Femur (tissue), 1 donor: ENCODE measurements at places on chromosomes 16 and 17.

DNA sequence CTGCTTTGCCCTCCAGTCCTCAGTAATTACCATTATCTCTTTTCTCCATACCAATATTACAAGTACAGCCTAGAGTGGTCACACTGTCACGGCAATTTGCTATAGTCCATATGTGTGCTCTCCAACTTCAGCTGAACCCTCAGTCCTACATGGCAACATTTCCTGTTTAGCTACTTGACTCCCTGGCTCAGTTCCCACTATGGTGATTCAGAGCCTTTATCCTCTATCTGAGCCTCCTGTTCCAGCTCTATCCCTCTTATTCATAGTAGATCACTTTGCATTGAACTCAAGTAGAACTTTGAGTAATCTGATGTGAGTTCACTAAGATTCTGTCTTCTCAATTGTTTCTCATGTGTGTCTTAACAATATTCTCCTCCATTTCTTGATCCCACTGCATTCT, 43.7 kb upstream of the GOSR1 start:
- no peak for DNase-seq

GRCh38 chr17:33433581-33433980, 140.5 kb upstream of the ASIC2 start:
- DNase-seq, result no peak

DNA sequence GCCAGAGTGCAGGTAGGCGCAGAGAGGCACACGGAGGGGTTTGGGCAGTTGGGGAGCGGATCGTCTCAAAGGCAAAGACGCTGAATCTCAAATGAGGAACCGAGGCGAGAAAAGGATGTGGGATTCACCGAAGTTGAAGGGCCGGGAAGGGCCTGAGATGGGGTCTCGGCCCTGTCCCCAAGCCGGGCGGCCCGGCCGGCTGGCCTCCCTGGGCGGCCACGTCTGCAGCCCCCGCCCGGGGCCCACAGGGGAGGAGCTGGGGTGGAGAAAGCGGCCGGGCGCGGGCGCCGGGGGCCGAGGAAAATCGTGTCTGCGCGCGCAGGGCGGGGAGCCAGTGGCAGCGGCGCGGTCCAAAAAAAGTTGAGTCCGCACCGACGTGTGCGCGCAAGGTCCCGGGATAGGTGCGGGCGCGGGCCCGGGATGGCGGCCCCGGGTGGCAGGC, 458 bp downstream of the SLC12A4 start:
- DNase-seq, result peak; percentile 77

- no peak for DNase-seq
These were observed 34.4 kb downstream of the WDR59 start for GRCh38 chr16:74950511-74950910.

DNA sequence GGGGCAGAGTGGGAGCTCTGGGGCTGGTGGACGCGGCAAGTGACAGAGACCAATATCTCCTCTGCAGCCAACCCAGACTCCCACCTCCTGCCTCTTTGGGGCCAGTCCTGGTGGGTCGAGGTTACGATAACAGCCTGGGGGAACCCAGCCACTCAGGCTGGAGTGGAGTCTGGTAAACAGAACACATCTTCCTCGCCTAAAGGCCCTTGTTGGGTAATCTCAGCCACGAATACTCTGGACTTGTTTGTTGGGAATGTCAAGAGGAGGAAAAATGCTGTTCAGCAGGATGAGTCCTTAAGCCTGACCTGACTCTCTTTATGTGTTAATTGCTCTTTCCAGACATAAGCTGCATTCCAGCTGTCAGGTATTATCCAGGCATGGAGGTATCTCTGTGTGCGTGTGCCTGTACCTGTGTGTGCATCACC, 8.0 kb upstream of the SPNS2 start:
- DNase-seq, result no peak

- no peak for DNase-seq
These were observed 216.9 kb downstream of the HAPSTR1 start for GRCh38 chr16:9308356-9308801.

DNA sequence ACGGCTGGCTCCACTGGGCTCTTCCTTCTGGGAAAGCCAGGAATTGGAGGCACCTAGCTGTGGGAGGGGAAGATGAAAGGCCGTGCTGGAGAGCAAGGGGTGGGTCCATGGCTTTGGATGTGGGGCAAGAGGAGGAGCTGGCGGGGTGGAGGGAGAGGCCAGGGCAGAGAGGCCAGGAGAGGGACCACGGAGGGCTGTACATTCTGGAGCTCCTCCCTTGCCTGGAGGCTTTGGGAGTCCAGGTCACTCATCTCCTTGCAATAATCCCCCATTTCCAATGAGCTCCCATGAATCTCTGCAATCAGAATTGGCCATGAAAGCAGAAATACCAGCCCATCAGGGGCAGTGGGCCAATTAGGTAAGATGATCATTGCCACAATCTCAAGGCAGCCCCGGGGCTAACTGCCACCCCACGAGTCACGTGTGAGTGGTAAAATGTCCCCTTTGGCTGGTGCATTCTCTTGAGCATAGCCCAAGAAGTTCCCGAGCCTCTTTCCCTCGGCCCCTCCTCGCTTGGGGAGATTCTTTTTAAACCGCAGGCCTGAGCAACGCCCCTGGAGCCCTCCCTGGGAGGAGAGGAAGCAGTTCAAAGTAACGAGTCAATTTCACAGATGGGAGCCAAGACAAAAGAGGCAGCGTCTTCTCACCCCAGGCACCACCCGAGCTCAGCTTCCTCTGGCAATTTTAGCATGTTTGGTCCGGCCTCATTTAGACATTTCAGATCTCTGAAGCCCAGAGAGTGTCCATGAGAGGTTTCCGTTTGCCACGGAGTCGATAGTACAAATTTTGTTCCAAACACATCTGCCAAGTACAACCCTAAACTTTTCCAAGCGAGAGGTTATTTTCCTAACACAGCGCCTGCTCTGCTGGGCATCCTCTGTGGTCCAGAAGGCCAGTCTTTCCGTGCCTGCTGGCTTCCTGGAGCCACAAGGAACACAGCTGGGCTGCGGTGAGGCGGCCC, 13.4 kb downstream of the RTN4RL1 start:
- DNase-seq, result peak; percentile 74

GRCh38 chr17:48002916-48003416, 32.1 kb downstream of the CDK5RAP3 start:
- no peak for DNase-seq

GRCh38 chr16:31572821-31573220, 45.1 kb downstream of the AHSP start:
- no peak for DNase-seq

- no peak for DNase-seq
These were observed 214.3 kb upstream of the CDH11 start for GRCh38 chr16:65336160-65336559.

DNA sequence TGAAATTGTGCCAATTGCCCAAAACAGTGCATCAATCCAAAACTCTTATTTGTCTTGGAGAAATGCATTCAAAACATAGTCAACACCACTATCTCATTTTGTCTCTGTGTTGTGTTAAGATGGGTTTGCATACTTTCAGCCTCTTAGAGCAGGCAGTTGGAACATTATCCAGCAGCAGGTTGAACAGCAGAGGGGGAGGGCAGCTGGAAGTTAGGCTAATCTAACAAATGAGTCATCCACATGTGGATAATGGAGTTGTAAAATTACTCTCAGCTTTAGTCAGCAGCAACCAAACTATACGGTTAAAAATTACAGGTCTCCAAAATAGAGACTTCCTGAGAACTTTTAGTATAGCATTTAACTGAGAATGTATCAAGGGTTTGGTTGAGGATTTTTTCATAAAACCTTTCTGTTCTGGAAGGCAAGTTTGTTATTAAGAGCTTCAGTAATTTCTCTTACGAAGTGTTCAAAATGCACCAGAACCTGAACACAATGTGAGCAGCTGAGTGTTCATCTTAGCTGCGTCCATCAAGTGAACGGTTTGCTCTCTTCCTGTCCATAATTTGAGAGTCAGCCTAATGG, 46.3 kb downstream of the PRKCA start:
- no peak for DNase-seq

DNA sequence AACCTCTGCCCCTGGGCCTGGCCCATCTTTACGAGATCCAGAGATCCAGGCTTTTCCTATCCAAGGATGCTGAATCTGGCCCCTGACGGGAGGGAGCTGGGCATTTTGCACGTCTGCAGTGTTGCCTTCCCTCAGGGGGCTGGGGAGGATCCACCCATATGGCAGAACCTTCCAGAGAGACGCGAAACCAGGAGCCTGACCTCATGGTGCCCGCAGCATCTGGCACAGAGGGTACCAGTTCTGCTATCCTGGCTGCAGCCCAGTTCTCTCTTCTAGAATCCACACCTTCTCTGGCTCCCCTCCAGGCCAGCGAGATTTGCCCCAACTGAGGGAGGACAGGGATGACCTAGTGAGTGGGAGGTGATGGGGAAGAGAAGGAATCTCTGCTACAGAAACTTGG, 20.5 kb upstream of the ZNF652 start:
- DNase-seq, result no peak

- DNase-seq, result no peak
These were observed 214.0 kb downstream of the NTN1 start for GRCh38 chr17:9235346-9235745.

DNA sequence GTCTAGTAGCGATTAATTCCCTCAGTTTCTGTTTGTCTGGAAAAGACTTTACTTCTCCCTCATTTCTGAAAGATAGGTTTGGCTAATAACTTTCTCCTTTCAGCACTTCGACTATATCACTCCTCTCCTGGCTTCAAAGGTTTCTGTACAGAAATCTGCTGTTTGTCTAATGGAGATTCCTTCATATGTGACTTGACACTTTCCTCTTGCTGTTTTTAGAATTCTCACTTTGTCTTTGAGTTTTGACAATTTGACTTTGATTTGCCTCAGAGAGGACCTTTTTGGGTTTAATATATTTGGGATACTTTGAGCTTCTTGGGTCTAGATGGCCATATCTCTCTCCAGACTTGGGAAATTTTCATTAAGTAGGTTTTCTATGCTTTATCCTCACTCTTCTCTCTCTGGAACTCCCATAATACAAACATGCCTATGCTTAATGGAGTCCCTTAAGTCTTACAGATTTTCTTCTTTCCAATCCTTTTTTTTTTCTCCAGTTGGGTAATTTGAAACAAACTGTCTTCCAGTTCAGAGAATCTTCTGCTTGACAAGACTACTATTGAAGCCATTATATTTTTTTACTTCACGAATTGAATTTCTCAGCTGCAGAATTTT, 7.8 kb upstream of the PRSS21 start:
- no peak for DNase-seq

- DNase-seq, result no peak
These were observed 39.3 kb downstream of the ARHGAP27 start for GRCh38 chr17:45393411-45393810.

- no peak for DNase-seq
These were observed 29.4 kb downstream of the OR1D5 start for GRCh38 chr17:3033741-3034577.

DNA sequence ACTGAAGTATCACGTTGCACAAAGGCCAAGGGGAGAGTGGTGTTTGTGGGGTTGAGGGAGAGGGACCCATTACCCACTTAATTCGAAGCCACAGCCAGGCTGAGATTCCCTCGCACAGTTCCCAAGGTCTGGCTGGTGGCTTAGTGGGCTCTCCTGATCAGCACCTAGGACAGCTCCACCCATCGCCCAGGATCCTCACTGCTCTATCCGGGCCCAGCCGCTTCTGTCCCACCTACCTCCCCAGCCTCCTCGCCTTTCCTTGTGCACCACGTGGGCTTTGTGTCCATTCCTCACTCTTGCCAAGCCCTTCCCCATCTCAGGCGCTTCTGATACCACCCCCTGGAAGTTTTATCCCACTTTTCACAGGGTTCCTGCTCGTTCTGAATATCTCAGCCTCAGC, 163.5 kb downstream of the CCT6B start:
- peak; percentile 45 for DNase-seq

DNA sequence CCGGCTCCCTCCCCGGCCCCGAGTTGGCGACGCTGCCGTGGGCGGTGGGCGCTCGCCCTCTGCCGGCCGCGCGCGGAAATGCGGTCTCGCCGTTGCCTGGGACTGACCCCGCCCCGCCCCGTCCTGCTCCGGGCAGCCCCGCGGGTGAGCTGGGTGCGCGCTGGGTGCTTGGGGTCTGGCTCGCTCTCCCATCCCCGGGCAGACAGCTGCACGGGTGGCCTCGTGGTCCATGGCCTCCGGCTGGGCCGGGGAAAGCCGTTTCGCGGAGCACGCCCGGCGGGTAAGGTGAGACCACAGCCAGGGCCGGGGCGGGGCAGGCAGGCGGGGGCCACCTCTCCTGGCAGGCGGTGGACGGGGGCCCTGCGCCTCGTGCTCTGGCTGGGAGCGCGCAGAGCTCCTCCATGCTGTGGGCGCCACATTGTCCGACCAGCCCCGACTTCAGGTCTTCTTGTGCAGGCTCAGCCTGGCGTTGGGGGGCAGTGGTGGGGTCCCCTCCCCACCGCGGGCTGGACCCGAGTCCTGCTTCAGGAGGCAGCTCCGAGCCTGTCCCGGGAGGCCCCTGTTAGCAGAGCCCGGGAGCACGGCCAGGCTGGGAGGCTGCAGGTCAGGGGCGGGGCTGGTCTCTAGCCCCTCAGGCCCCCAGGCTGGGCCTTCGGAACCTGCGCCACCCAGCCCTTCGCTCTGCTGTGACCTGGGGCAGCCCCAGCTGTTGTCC, 7.0 kb upstream of the C1QTNF8 start:
- peak; percentile 73 for DNase-seq

DNA sequence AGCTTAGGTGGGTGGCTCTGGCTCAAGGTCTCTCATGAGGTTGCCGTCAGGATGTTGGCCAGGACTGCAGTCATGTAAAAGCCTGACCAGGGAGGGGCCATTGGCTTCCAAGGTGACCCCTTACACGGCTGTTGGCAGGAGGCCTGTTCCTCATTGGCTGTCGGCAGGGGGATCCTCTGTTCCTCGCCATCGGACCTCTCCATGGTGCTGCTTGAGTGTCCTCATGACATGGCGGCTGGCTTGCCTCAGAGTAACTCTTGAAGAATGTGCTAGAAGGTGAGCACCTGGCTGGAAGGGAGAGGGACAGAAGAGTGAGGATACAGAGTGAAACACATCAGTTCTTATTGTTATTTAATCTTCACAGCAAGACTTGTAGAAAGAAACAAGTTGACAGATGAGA, 4.7 kb upstream of the RPRML start:
- DNase-seq, result no peak

DNA sequence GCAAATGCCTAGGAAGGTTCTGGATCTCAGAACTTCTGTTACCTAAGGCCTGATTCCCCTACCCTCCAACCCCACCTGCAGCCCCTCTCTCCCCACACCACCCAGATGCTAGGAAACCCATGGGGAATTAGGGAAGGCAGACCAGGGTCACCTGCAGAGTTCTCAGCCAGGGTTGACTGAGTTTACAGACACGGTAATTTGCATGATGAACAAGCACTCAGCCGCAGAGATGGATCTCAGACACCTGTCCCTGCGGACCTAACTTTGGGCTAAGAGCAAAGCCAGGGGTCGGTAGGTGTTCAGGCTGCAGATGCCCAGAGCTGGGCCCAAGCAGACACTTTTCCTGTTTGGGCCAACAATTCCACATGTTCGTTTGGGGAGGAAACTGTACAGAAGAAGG, 2.9 kb downstream of the ABI3 start:
- DNase-seq, result no peak

- peak; percentile 90 for DNase-seq
These were observed at the start of gene MPP2 for GRCh38 chr17:43907425-43907981. TSS of gene MPP2 (minus strand) at chr17:43907536. CDS start at chr17:43904460, 3,076 bp downstream.
